ENCODE measurements at places on chromosomes 11 and 22.

GRCh38 chr11:113546757-113547507 is 71.7 kb upstream of the DRD2 start:
- DNase-seq: no peak

DNA sequence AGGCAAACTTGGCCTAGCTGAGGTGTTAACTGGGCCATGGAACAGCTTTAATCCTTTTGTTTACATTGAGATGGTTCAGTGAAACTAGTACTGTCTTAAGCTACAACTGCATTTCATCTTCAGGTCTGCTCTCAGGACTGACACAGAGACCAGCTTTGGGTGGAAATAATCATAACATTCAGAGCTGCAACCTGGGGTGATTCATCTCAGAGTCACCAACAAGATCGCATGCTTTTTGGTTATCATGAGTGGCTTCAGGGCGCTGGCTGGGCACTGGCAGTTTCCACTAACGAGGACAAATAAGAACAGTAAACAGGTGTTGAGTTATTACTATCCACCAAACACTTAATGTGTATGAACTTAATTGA is 60.9 kb upstream of the PAX6 start:
- no peak for DNase-seq

DNA sequence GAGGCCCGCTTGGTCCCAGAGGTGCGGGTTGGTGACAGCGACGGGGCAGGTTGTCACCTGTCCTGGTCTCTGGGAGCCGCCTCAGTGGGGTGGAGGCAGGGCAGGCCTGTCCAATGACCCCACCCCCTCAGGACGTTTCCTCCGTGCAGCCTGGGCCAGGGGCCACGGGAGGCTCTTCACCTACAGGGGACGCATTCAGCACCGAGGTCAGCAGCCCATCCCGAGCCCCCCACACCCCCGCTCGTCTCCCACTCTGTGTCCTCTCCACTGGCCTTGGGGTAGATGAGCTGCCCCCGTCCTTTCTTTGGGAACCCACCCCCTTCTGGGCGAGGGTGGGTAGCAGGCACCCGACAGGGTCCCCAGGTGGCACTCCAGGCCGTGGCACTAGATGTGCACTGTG is 35.7 kb downstream of the BRSK2 start:
- no peak for DNase-seq

DNA sequence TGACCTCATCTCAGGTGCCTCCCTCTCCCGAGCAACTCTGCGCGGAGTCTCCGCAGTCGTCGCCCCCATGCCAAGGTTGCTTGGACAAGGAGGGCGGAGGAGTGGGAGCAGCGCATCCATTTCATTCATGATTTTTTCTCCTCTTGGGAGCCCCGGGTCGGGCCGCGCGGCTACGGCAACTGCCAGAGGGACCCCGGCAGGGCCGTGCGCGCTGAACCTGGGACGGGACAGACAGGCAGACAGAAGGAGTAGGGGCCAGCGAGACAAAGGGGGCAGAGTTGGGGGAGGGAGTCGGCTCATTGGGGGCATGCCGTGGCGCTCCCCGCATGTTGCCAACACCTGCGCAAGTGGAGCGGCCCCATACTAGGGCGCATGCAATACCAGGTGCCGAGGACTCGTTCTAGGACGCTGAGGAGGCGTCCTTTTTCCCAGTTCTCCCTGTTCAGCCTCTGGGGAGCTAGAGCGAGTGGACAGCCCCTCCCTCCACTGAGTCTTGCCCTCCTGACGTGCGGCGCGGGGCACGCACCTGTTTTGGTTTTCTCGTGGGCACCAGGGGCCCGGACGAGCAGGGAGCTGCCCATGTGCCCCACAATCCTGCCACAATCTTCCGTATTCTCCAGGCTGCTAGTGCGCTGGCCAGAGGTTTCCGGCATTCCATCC is 501 bp upstream of the PTPN5 start:
- no peak for DNase-seq

DNA sequence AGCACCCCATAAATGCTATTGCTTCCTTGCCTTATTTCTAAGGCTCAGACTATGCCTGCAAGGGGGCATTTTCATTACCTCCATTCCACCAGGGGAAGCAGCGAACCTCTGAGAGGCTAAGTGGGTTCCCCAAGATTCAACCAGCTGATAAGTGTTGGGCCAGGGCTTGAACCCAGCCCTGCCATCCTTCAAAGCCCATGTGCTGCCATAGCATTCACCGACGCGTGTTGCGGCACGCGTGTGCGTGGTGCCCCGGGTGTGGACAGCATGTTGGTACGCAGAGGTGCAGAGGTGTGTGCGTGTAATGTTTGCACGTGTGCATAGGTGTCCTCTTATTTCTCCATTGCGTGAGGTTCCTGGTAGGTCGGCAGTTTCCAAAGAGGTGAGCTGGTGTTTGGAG is 66.0 kb upstream of the PPARA start:
- no peak for DNase-seq

DNA sequence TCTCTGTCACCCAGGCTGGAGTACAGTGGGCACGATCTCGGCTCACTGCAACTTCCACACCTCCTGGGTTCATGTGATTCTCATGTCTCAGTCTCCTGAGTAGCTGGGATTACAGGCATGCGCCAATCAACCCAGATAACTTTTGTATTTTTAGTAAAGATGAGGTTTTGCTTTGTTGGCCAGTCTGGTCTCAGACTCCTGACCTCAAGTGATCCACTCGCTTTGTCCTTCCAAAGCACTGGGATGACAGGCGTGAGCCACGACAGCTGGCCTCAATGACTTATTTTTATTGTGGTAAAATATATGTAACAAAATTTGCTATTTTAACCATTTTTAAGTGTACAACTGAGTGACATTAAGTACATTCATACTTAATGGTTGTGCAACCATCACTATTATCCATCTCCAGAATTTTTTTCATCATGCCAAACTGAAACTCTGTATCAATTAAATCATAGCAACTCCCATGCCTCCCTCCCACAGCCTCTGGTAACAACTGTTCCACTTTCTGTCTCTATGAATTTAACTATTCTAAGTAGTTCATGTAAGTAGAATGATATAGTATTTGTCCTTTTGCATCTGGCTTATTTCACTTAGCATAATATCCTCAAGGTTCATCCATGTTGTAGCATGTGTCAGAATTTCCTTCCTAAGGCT is 50.7 kb upstream of the CWF19L2 start:
- DNase-seq: no peak

GRCh38 chr11:92224054-92224406 is 588 bp upstream of the FAT3 start:
- no peak for DNase-seq

GRCh38 chr11:2472428-2473186 is 27.8 kb downstream of the KCNQ1 start:
- no peak for DNase-seq

- no peak for DNase-seq
Observed at GRCh38 chr22:32994898-32995297, 63.3 kb downstream of the SYN3 start.

DNA sequence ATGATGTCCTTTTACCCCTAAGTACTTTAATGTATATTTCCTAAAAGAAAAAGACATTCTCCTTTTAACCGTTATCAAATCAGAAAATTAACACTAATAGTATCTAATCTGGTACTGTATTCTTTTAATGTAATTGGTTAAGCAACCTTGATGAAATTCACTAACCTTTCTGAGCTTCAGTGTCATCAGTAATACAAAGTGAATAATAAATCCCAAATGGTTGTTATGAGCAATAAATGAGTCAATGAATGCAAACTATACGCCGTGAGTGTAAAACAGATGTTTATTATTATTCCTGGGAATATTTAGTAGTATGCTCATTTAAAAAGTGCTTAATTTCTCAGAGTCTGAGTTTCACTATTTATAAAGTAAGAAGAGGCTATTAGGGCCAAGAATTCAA is 21.5 kb downstream of the UEVLD start:
- DNase-seq: no peak

DNA sequence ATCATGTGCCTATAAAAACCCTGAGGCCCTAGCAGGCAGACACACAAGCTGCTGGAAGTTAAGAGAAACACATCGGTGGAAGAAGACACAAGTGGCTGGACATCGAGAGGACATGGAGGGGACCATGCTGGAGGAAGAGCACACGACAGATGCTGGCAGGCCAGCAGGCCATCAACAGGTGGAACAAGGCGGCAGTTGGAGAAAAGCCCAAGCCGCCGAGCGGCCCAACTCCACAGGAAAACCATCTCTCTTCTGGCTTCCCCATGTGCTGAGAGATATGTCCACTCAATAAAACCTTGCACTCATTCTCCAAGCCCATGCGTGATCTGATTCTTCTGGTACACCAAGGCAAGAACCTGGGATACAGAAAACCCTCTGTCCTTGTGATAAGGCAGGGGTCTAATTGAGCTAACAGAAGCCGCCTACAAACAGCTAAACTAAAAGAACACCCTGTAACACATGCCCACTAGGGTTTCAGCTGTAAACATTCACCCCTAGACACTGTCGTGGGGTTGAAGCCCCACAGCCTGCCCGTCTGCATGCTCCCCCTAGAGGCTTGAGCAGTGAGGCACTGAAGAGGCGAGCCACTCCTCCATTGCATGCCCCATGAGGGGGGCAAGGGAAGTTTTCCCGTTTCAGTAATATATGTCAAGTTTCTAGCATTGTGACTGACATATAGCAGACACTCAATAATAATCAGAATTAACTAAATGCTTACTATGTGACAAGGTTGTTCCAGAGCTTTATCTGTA is 39.0 kb upstream of the MMP20 start:
- no peak for DNase-seq

DNA sequence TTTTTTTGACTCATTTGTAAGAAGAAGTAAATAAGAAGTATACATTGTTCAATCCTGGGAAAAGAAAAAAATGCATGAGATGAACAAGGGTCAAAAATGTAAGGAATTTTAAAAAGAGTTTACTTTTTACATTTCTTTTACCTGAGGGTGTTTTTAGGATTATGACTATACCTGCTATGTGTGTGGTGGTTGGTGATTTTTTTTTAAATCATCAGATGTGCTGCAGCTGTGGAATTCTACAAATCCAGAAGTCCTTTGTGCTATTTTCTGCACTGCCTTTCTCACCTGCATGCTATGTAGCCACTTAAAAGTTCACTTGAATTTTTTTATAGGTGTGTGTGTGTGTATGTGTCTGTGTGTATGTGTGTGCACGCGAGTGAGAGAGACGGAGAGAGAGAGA is 185.3 kb downstream of the FAT3 start:
- no peak for DNase-seq
